ENCODE measurements at places on chromosomes 13 and 19.
A peak's percentile ranks its signal among the peaks of the same experiment; 100 is the strongest.

DNA sequence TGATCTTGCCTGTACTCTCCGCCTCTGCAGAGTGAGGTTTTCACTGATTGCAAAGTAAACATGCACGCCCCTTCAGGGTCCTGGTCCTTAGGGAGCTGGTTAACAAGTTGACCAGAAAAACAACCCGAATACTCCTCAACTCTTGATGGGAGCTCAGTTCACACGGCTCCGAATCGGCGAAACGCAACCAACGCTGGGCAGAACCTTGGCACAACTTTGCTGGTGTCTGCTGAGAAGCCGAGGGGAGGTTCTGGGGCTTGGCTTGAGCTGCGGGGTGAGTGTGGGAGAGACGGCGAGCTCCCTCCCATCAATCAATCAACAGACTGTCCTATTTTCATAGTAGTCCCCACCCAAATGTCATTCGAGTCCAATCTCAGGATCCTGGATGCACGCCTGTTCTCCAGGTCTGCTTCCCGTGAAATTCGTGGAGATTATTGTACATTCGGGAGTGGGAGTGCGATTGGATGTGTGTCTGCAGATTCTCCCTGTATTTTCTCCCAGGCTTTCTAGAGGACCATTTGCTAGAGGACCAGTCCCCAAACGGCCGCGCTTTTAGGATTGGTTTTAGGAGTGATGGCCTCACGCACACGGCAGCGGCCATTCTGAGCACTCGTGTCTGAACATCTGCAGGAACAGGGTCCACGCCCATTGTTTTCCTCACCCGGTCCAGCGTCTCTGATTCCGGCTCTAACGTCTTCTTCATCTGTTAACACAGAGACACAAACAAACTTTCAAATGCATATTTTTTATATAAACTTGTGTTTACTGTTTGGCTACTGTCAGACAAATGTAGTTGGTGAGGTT lies 51.6 kb upstream of the F7 start:
- no peak for DNase-seq

GRCh38 chr13:98752467-98753290 lies at the start of gene SLC15A1:
TSS of gene SLC15A1 (minus strand) at chr13:98752672. CDS start at chr13:98752598, 74 bp downstream.
- DNase-seq: no peak

- no peak for DNase-seq
Observed at GRCh38 chr19:16589917-16590316, 17.7 kb upstream of the SLC35E1 start.

GRCh38 chr19:52138983-52139251 lies 821 bp downstream of the ZNF616 start:
- DNase-seq: no peak

DNA sequence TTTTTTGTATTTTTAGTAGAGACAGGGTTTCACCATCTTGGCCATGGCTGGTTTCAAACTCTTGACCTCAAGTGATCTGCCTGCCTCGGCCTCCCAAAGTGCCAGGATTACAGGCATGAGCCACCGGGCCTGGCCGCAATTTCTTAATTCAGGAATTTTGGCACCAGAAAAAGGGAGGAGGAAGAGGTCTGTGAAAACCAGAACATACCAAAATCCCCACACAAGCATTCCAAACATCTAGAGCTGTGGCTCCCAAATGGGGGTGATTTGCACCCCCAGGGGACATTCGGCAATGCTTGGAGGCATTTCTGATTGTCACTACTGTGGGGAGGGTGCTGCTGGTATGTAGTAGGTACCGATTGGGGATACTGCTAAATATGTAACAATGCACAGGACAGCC lies 40.2 kb upstream of the ABCC4 start:
- DNase-seq: no peak

GRCh38 chr13:32086791-32087441 lies 55.3 kb downstream of the FRY start:
- DNase-seq: no peak

DNA sequence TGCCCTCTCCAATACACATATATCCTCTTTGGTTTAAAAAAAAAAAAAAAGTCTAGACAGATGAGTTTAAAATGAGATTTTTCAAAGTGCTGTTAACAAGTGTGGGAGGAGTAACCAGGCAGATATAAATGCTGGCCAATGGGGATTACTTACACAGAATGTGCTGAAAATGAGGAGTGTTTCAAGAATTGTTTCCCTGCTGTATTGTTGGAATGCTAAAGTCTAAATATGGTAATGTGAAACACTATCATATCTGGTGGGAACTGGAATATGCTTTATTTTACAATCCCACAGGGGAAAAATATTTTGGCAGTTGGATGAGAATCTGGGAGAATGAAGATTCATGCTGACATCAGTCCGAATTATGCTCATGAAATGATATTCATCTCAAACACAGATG lies 250.7 kb downstream of the DCT start:
- no peak for DNase-seq

GRCh38 chr19:16077984-16078758 lies 1.9 kb downstream of the TPM4 start:
- DNase-seq: no peak

DNA sequence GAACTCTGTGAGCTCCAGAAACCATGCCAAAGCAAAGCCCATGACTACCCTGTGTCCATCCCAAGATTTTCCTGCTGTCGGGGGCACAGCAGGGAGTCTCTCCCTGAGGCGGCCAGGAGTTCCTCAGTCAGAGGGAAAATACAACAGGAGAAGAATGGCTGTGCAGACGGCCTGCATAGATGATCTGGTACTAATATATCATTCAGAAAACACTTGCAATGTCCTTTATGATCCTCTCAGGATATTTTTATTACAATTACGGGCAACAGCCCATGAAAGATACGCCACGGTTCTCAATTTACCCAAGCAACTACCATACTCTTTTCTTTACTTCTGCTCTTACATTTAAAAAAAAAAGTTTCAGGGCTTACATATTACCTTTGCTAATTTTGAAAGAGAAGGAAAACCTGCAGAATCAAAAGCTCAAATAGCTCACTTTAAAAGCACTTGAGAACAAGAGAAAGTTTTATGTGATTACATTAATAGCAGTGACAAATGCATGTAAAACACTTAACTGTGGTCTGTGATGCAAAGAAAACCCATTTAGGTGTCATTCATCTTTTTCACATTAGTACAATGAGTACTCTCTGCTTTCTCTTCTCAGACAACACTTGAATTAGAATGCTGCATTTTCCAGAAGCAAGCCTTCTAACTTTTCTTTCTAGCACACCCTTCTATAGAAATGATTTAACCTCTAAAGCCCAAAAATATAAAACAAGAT lies 460.8 kb downstream of the KLF5 start:
- no peak for DNase-seq

DNA sequence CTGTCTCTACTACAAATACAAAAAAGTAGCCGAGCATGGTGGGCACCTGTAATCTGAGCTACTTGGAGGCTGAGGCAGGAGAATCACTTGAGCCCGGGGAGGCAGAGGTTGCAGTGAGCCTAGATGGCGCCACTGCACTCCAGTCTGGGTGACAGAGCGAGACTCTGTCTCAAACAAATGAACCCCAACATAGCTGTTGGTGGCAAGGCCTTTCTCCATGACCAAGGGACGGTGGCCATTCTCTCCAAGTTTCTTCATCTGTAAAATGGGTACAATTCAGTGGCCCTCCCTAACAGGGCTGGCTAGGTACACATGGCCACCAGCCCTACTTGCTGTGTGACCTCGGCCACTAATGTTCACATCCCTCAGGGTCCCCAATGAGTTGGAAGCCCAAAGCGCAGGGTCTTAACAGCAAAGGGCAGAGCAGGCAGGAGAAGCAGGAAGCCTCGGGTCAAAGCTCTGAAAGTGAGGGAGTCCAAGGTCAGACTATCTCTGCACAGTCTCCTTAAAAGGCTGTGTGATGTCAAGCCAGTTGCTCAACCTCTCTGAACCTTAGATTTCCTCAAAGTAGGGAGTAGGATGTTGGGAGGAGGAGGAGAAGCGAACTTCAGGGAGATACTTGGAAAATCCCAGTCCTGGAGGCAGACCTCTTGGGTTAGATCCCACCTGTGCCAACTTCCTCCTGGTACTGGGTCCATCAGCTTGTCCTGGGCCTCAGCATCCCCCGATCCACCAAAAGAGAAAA lies 2.7 kb downstream of the JUND start:
- DNase-seq: no peak

GRCh38 chr13:30027569-30028455 lies 177.4 kb upstream of the UBL3 start:
- no peak for DNase-seq

DNA sequence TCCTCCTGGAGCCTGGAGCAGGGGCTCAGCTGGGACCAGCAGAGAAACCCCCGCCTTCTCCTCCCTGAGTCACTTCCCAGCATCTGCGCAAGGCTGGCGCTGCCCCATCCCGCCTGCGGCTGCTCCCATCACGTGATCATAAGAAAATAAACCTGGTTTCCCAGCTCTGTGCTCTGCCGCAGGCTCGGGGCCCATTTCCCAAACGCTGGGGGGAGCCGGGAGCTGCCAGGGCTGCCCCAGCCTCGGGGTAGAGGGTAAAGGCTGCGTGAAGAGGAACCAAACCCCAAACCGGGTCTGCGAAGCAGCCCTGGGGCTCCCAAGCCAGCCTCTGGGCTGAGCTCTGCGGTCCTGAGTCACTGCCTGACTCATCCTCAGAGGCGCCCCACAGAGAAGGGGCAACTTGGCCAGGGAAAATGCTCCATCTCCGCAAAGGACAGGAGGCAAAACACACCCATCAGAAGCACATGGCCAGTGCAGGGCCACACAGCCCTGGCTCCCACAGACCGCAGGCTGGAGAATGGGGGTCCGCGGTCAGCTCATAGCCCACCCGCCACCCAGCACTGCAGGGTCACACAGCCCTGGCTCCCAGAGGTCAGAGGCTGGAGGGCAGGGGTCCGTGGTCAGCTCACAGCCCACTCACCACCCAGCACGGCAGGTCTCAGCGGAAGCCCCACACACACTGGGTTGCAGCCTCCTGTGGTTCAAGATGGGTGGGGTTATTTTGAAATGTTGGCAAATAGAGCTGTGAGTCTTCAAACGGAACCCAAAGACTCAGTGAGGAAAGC lies 67.1 kb downstream of the RASA3 start:
- DNase-seq: peak; percentile 33

DNA sequence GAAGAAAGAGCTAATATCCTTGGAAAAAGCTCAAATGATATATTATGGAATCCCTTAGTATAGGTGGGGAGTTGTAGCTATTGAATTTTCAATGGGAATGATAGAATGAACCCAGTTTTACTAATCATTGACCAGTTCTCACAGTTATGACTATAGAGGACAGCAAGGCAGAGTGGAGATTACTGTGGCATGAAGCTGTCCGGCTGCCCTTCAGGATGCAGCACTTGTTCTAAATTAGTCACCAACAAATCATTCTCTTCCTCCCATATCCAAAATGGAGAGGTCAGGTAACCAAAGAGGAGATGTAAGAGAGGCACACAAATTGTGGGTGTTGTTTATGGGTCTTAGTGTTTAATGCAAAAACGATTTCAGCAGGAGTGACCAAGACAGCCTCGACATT lies 1490.0 kb upstream of the MIR17HG start:
- no peak for DNase-seq

DNA sequence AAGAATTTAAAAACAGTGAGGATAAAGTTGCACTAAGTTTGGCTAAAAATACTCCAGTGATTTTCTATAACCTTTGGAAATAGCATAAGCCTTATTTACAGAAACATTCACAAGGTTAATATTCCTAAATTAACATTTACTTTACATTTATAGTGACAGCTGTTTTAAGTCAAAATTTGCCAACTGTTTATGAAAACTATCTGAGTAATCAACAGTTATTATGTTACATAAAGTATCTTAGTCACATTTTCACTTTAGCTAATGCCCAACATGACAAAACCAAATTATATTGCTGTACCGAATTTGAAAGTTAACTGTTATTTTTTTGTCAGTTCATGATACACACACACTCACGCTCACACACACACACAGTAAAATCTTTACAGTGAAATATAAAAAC lies 1.2 kb downstream of the TNFRSF19 start:
- no peak for DNase-seq

DNA sequence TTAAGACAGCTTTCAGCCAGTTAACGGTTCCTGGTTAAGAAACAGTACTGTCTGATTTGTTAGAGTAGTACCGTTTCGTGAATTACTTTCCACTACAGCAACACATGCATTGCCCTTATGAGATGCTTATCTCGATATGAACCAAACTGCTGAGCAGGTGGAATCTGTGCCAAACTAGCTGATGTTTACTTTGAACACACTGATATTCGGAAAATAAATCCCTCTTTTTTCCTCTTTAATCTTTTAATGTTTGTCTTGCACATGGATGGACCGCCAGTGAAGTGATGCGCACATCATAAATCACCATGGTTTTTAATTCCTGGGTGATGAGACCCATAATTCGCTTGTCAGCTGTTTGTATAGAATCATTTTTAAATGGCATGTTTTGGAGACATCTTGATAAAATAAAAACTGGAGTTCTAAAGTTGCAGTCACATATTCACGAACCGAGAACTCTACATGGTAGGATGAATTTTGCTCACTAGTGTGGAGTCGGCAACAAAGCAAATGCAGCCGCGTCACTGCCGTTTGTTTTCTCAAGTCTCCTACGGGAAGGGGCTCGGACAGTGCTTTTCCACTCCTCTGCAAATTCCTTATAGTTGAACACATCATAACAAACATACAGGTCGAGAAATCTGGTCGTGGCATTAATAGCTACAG lies 1.1 kb downstream of the GJA3 start:
- no peak for DNase-seq

GRCh38 chr19:50368649-50369570 lies 3.5 kb upstream of the NAPSA start:
- no peak for DNase-seq
